ENCODE measurements at places on chromosomes 6 and 20.
A peak's percentile ranks its signal among the peaks of the same experiment; 100 is the strongest.

DNA sequence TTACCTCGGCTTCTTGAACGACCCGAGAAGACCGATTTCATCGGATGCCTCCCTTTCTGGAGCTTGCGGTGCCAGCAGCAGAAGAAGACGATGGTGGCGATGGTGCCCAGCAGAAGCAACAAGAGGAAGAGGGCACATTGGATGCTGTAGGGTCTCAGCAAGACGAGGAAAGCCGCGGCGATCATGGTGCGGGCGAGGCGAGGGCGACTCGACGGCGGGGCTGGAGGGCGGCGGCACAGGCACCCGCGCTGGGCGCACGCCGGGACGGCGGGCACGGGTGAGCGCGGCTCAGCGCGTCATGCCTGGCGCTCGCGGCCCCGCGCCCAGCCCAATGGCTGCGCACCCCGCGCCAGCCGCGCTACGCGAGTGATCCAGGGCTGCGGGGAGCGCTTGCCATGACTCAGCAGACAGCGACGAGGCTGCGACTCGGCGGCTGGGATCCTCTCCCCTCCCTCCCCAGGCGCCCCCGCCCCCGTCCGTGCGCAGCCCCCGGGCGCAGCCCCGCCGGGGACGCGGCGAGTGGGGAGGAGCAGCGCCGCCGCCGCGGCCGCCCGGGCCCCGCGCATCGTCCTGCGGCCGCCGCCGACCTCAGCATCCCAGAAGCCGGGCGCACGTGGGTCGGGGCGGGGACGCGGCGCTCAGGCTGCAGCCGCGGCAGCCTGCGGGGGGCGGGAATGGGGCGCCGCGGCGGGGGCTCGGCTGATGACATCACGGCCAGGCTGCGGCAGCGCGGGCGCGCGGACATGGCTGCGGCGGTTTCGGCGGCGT, at the start of gene BEND6:
TSS of gene BEND6 (plus strand) at position 705 of the 768 bp plus-strand sequence. CDS start 26,704 bp downstream, outside the sequence.
- peak; percentile 86 for DNase-seq

- DNase-seq: no peak
These were observed 127.5 kb upstream of the SMLR1 start for GRCh38 chr6:130699742-130700141.

DNA sequence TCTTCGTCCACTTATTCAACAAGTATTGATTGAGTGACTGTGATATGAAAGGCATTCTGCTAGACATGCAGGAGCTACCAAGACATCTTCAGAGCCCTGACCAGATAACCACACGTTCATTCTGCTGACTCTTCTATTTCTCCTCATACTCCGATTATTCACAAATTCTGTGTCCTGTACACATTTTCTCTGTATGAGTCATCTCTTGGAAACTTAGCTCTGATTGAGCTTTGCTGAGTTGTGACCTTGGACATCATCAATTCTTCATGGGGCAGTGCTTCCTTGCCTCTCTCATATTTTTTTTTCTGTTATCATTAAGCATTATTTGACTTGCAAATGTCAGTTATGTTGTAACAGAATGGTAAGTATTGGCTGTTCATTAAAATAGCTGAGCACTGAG, 351.6 kb upstream of the CNR1 start:
- no peak for DNase-seq

GRCh38 chr20:54179946-54180345, 6.2 kb upstream of the CYP24A1 start:
- DNase-seq: no peak
